Osteocyte (in vitro differentiated cells): ENCODE measurements at places on chromosomes 2 and 18. TPM values are rescaled to one million over a fixed set of nuclear protein-coding genes. Genes with fewer than 3 reads are reported as not detected.

Gene OTOS
- total RNA-seq: not detected in 2 replicates

Gene DPYSL5
- total RNA-seq: 0.11 TPM in 1 of 2 replicates, not detected in the other

DNA sequence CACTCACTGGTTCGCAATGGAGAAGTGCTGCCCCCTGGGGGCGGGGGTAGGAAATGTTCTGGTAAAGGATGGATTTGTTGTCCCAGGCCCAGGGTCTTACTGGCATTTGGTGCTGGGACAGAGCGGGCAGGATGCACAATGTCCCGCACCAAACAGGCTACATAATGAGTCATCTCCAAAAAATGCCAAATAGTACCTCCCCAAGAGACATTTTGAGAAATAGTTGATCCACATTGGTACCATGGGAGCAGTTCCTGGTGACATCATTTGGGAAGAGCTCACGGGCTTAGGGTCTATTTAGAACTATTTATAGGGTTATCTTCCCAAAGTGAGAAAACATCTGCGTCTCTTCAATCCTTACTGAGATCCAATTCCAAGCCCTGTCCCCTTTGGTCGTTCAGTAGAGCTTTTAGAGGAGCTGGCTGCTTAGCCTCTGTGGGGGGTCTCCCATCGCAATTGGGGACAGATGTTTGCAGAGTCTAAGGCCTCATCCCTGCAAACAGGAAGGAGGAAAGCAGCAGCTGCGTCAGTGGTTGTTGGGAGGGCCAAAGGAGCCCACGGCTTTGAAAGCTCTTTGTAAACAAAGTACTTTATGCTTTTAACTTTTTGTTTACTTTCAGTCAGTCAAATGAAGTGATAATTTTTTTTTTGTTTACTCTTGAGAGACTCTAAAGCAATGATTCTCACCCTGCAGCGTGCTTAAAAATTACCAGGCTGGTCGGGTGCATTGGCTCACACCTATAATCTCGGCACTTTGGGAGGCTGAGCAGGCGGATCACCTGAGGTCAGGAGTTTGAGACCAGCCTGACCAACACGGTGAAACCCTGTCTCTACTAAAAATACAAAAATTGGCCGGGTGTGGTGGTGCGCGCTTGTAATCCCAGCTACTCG lies 49.3 kb downstream of the GREB1 start:
- DNase-seq: no peak

GRCh38 chr2:25548601-25549000 lies 124.8 kb downstream of the DTNB start:
- DNase-seq: no peak

Gene KLHL29
- total RNA-seq: 5.0 and 5.2 TPM in 2 replicates

Gene ARHGAP28
- total RNA-seq: 18.1 and 22.8 TPM in 2 replicates

DNA sequence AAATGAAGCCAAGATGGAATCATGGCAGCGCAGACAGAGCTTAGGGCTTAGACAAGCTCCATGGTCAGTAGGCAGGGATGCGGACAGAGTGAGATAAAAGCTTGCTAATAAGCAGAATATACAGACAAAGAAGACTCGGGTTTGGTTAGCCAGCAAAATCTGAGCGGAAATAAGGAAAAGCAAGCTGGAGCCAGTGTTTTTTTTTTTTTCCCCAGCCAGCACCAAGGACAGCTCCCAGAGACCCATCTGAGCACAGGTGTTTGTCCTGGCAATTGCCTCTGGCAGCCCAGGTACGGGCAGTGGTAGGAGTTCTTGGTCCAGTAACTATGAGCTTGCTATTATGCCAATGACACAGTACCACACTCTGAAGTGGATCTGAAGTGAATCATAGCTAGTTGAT lies 187.6 kb downstream of the ADCYAP1 start:
- no peak for DNase-seq

GRCh38 chr2:45789317-45789716 lies 137.8 kb downstream of the PRKCE start:
- no peak for DNase-seq

DNA sequence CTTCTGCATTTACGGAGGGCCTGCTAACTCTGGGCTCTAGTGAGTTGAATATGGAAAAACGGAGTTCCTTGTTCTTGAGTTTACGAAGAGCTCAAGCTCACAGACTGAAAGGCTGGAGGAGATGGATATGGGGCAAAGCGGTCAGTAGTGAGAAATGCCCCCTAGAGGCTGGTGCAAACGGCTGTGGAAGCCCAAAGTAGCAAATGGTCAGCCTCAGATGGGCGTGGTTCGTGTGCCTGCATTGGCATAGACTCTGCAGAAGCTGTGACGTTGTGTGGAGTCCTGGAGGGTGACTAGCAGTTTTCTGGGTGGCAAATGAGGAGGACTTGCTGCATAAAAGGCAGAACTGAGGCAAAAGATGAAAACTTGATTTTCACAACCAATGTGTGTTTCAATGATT lies 93.6 kb upstream of the TWIST2 start:
- no peak for DNase-seq

DNA sequence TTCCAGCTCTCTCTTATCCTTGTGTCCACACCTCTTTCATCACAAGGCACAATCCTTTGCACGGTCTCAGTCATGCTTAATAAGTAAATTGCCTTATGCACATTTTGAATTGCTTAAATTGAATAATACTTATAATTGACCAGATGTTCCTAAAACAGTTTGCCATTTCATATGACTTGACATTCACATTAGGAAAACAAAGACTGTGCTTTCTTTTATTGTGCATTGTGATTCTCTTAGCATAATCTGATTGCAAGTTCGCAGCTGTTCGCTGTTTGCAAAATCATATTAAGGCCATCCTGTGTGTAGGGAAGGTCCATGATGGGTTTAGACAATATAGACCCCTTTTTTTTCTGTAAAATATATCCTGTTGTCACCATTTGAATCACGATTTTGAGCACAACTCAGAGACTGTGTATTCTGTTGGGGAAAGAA lies 75.6 kb downstream of the RNF144A start:
- no peak for DNase-seq

DNA sequence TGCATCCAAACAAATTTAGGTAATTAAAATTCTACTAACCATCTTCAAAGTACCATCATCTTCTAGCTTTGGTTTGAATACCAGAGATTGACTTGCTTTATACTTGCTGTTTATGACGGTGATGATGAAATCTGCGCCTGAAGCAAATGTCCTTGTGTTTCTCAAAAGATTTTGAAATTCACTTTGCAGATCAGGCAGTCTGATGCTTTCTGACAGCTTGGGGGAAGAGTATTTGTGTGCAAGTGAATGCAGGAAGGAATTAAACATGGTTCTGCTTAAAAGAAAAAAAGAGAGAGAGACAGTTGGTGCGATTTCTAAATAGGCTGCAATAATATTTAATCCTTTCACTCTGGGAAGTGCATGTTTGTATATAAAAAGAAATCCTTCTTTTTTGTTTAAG lies 29.6 kb downstream of the CSRNP3 start:
- no peak for DNase-seq

- no peak for DNase-seq
Observed at GRCh38 chr18:1361936-1362335, 457.3 kb downstream of the ADCYAP1 start.

Gene IL1RN
- not detected in 2 replicates for total RNA-seq

Gene LIMS3
- 3.1 and 4.2 TPM in 2 replicates for total RNA-seq

DNA sequence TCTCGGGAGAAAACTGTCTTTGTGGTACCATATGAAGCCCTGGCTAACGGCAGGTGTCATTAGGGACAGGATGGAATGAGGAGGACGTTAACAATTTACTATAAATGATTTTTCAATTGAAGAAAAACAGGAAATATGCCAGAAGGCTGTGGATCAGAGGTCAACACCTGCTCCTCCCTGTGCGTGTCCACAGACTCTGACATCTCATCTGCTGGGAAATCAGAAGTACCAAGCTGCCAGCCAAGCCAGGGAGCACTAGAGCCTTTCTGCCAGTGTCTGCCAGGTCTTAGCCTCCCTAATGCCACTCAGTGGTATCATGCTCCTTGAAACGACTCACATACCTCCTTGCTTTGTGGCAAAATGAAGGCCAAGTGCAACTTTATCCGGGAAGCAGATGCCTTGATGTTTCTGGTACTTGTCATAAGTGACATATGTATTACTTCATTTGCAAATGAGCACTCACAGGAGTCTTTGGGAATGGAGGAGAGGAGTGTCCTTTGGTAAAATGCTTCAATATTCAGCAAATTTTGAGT lies 541.1 kb downstream of the SATB2 start:
- DNase-seq: no peak

DNA sequence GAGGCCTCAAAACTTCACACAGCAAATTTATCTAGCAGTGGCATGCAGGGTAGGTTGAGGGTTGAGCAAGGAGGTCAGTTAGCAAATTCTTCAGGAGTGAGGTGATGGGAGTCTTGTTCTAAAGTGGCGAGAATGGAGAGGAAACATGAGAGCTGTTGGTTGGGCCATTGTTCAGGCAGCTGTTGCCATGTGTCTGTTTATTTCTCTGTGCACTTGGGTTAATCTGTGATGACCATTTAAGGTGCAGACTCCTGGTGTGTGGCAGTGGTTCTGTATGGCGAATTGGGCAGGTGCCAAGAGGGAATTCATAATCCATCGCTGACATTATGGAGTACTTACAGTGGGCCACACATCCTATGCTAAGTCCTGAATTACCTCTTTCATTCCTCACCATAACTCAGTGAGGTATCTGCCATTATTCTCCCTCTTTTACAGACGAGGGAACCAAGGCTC lies 30.4 kb downstream of the TMEM178A start:
- no peak for DNase-seq

DNA sequence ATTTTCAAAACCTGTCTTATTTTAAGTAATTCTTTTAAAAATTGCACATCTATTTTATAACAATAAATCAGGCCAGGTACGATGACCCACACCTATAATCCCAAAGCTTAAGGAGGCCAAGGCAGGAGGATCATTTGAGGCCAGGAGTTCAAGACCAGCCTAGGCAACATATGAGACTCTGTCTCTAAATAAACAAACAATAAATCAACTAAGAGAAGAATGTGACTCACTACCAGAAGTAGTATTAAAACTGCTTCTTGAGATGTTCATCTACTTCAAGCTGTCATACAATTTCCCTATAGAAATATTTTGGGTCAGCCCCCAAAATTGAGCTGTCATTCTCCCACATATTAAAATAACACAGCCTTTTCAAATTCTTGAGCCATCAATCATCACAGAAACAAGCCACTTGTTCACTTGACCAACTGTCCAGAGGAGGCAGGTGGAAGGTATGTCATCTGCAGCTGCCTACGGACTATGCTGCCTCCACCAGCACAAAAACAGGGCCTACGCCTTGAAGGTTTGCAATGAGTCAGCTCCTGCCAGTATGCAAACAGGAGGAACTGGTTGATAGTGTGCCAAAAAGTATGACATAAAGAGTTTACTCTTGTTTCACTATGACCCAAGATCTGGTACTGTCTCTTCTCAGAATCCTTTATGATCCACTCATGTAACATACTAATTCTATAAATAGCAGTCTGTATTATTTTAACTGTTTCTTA lies 33.6 kb downstream of the KIDINS220 start:
- no peak for DNase-seq

Gene METAP1D
- 6.5 and 8.5 TPM in 2 replicates for total RNA-seq

- no peak for DNase-seq
Observed at GRCh38 chr2:23482188-23482587, 97.2 kb downstream of the KLHL29 start.

DNA sequence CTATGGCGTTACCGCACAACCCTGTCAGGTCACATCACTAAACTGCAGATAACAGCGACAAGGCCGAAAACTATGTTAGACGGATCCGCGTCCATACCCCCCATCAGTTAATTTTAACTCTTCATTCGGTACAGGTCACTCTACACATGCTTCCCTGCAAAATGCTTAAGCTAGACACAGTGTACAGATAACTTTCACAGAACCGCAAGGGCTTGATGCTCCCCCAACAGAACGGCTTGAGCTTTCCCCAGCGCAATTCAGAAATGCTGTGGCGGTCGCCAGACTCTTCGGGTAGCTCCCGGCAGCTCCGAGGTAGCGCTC lies 283 bp upstream of the RBBP8 start:
- DNase-seq: no peak

Gene TRIM43
- not detected in 2 replicates for total RNA-seq

Gene ITPRIPL1
- 0.50 and 0.86 TPM in 2 replicates for total RNA-seq

Gene TMEM37
- 0.21 and 0.40 TPM in 2 replicates for total RNA-seq

- DNase-seq: no peak
Observed at GRCh38 chr18:79916128-79916494, 35.3 kb downstream of the SLC66A2 start.

- DNase-seq: no peak
Observed at GRCh38 chr2:209872675-209873074, 101.0 kb downstream of the UNC80 start.

GRCh38 chr18:76993573-76993972 lies 139.0 kb downstream of the MBP start:
- DNase-seq: peak; percentile 49

GRCh38 chr2:200081236-200081635 lies 125.9 kb downstream of the MAIP1 start:
- no peak for DNase-seq

DNA sequence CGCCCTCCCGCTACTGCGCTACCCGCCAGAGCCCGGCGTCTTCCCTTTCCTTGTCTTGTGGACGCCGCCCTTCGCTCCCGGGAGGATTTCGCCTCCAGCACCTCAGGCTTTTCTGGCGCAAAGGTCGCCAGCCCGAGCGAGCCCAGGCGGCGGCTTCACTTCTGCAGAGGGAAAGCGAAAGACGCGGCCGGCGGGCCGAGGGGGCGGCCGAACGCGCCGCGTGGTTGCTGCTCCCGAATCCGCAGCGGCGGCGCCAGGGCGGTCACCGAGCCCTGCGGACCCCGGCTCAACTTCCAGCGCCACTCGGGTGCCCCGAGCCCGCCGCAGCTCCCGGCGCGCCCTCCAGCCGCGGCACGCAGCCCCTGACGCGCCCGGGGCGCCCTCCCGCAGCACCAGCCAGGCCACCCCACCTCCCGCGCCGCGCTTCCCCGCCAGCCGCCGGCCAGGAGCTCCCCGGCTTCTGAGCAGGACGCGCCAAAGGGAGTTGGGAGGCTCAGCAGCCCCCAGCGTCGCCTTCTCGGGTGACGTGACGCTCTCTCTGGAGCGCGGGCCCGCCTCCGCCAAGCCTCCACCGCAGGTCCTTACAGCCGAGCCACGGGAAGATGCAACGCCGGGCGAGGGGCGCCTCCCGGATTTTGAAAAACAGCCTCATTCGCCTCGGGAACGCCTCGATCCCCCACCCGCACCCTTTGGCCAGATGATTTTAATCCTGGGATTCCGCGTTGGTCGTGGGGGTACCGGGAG lies 84.9 kb upstream of the EPB41L3 start:
- DNase-seq: no peak

Gene IL1F10
- not detected in 2 replicates for total RNA-seq

- DNase-seq: no peak
Observed at GRCh38 chr2:136534811-136535210, 230.5 kb upstream of the THSD7B start.

- no peak for DNase-seq
Observed at GRCh38 chr18:36284268-36284667, 13.2 kb upstream of the FHOD3 start.

GRCh38 chr2:232871418-232871834 lies 1.4 kb downstream of the SNORC start:
- DNase-seq: peak; percentile 81

- peak; percentile 68 for DNase-seq
Observed at GRCh38 chr2:85847051-85847588, 41.7 kb downstream of the ST3GAL5 start.

GRCh38 chr18:26637983-26638382 lies 89.6 kb upstream of the KCTD1 start:
- DNase-seq: no peak

Gene IL36G
- not detected in 2 replicates for total RNA-seq
